ENCODE measurements at places on chromosomes 1 and 21.

- no peak for DNase-seq
Observed at GRCh38 chr21:36249576-36250422, 70.2 kb upstream of the MORC3 start.

DNA sequence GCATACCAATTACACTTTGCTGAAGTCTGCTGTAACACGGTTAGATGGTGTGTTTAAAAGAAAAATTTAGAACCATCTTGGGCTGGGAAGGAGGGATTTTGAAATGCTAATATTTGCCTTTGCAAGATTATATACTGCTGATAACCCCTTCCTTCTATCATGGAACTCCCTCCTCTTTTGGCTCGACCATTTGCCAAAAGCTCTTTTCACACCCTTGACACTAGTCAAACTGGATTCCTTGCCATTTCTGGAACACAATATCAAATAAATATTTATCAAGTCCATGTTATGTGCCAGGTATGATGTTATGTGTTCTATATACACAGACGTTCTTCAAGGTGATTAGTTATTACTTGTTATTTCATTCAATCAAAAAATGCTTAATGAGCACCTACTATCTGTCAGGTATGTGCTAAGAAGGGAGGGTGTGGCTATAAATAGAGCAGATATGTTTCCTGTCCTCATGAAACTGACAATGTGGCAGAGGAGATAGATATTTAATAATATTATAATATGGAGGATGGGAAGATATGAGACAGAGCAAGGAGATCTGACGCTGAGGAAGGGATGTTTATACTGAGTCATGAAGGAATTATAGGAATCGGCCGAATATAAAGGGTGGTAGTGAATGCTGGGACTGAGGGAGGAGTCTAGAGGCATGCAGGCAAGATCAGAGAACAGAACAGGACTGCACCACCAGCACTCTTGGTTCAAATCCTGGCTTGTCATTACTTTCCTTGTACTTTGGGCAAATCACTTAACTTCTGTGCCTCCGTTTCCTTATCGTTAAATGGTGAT lies 16.1 kb upstream of the XPR1 start:
- DNase-seq, result no peak

DNA sequence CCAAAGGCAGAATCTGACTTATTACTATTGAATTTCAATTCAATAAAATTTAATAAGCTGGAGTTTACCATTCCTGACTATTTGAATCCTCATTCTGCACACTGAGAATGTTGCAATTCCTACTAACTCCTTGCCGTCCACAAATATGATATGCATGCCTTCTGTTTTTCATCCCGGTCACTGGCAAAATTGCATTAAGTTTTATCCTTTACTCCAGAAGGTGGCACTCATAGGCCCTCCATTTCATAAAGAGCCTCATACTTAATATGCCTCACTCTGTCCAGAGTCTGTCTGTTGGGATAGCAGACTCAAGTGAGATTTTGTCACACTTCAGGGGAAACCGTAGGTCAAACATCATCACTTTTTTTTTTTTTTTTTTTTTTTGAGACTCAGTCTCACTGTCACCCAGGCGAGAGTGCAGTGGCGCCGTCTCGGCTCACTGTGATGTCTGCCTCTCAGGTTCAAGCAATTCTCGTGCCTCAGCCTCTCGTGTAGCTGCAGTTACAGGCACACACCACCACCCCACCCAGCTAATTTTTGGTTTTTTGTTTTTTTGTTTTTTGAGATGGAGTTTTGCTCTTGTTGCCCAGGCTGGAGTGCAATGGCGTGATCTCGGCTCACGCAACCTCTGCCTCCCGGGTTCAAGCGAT lies 27.3 kb downstream of the F11R start:
- no peak for DNase-seq

- no peak for DNase-seq
Observed at GRCh38 chr1:81192647-81193642, 607.8 kb upstream of the ADGRL2 start.

- DNase-seq, result no peak
Observed at GRCh38 chr1:210237479-210237878, 4.9 kb downstream of the SERTAD4 start.

- DNase-seq, result no peak
Observed at GRCh38 chr1:27599605-27600497, 4.1 kb downstream of the AHDC1 start.

DNA sequence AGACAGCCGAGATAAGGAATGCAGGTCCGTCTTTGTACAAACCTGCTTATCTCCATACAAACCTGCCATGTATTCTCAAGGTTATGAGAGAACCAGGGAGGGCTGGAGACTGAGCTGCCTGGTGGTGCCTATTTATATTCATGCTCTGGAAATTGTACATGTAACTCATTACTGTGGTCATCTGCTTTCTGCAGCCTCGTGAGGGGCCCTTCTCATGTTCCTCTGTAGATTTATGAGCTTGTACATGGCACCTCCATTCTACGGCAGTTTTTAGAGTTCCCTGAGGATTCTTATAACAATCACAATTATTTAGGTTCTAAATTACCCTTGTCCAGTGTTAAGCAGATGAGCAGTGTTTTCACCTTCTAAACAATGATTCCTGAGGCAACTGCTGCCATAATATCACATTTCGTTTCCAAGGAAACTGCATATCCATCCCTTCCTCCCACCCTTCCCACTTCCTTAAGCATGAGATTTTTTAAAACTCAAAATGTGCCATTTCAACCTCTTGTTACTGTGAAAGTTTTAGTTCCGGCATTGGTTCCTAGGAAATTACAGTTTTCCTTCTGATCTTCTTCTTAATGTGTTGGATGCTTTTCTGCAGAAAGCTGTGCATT lies 112.1 kb downstream of the ST6GALNAC3 start:
- DNase-seq, result no peak

DNA sequence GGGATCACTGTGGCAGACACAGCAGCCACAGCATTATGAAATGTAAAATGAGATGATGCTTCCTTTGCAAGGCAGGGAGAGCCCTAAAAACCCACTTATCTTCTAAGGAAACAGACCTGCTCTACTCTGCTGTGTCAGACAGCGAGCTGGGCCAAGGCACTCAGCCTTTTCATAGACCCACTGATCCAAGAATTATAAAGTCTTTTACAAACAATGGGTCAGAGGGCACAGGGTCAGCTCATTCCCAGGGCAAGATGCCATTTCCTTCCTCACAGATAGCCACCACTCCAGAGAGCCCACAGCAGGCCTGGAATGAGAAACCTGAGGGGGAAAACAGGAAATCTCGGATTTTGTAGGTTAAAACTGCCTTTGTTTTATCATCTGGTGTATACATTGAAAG lies 42.9 kb downstream of the CASQ2 start:
- no peak for DNase-seq

GRCh38 chr1:24442764-24443163 lies 27.2 kb downstream of the NIPAL3 start:
- DNase-seq, result no peak

- DNase-seq, result no peak
Observed at GRCh38 chr1:54291276-54292001, 91.5 kb downstream of the MRPL37 start.

GRCh38 chr1:91884459-91885212 lies 1.3 kb downstream of the TGFBR3 start:
- DNase-seq, result peak; percentile 38

GRCh38 chr1:78619032-78619431 lies 1.2 kb upstream of the IFI44L start:
- DNase-seq, result no peak

DNA sequence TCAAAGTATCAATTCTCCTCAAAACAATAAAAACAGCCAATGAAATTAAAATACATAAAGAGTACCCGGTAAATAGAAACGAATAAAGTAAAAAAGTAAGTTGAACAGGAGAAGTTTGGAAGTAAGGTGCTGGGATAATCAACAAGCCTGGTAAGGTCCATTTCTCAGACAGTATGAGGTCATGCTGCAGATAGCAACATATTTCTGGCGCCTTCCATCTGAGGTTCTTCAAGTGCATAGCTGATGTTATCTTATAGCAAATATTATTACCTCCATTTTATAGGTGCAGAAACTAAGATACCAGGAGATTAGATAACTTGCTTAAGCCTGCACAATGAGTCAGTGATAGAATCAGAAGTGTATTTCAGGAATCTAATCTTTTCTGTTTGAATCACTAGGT lies 23.7 kb upstream of the CEP350 start:
- DNase-seq, result no peak

GRCh38 chr1:9500756-9501754 lies 38.2 kb upstream of the SLC25A33 start:
- DNase-seq, result no peak

DNA sequence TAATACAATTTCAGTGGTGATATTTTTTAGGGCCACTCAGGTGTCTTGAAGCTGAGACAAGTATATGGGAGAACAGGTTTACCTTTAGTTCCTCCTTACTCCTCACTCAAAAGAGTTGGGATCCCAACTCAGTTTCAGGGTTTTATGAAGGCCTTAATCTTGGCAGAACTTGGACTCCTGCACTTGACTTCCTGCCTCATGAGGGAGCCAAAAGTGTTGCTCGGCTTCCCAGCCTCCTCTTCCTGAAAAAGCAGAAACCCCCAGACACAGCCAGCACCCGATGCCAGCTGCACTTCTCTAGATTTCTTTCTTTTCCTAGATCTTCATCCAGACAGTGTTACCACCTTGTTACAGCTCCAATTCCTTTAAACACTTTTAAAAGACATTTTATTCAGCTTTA lies 70.8 kb upstream of the TMPRSS2 start:
- no peak for DNase-seq

GRCh38 chr1:165325460-165326203 lies 30.9 kb downstream of the LMX1A start:
- DNase-seq, result no peak

DNA sequence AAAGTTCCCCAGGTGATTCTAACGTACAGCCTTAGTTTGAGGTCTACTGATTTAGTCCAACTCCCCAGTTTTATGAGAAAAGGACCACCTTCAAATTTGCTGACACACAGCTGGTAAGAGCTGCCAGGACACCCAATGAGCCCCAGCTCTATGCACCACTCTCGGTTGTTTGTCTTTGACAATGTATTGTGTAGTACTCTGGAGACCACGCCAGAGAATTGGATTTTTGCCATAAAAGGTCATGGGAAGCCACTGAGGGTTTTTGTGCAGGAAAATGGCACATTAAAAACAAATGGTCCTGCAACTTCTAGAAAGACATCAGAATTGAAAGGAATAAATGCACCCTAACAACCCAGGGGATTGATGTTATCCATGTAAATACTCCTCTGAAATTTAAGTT lies 7.1 kb upstream of the IER5 start:
- DNase-seq, result no peak

- no peak for DNase-seq
Observed at GRCh38 chr1:198986036-198986435, 347.2 kb downstream of the PTPRC start.

- no peak for DNase-seq
Observed at GRCh38 chr1:170407138-170407537, 124.8 kb upstream of the GORAB start.

GRCh38 chr1:18282851-18283600 lies 175.4 kb downstream of the IGSF21 start:
- DNase-seq, result no peak

GRCh38 chr1:149846593-149847466 lies 52.5 kb upstream of the BOLA1 start:
- DNase-seq, result peak; percentile 1

GRCh38 chr1:159334797-159335196 lies 32.7 kb downstream of the FCER1A start:
- no peak for DNase-seq

- peak; percentile 44 for DNase-seq
Observed at GRCh38 chr1:71047635-71048607, at the start of gene PTGER3. Gene PTGER3, minus strand, starts transcription at chr1:71047816. Its CDS starts 239 bp downstream, at chr1:71047577.

DNA sequence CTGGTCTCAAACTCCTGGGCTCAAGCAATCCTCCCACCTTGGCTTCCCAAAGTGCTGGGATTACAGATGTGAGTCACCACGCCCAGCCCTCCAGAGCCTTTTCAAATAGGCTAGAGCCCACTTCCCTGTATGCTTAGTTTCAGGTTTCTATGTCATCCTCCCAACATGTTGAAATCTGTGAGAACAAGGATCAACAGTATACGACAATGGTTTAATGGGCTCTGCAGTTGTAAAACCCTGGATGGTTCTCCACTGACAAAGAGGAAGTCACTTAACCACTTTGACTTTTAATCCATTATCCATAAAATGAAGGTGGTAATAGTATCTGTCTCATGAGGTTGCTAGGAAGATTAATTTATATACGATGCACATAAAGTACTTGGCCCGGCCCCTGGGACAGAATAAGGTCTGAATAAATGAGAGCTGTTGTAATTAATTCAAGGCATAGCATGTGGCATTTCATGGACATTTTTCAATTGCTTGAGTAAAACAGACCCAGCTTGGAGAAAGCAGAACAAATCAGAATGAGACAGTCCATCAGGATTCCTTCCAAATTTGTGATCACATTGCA lies 113.9 kb upstream of the ZNF648 start:
- no peak for DNase-seq

DNA sequence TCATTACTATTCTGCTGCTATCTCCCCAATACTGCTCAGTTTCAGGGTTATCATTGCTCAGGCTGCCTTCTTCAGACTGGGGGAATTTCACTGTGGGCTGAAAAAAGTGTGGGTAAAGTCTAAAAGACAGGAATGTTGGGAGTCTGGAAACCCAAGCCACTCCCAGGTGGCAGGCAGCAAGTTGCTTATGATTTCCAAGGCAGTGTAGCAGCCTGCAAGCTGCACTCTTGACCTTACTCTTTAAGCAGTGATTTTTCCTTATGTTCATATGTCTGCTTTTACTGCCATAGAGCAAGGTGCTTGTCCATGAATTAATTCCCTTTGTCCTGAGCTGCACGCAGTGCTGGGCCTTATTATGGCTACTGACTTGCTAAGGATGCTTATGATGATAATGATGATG lies 53.1 kb downstream of the PHC2 start:
- DNase-seq, result no peak

GRCh38 chr1:17736625-17737024 lies 18.5 kb upstream of the ACTL8 start:
- no peak for DNase-seq

DNA sequence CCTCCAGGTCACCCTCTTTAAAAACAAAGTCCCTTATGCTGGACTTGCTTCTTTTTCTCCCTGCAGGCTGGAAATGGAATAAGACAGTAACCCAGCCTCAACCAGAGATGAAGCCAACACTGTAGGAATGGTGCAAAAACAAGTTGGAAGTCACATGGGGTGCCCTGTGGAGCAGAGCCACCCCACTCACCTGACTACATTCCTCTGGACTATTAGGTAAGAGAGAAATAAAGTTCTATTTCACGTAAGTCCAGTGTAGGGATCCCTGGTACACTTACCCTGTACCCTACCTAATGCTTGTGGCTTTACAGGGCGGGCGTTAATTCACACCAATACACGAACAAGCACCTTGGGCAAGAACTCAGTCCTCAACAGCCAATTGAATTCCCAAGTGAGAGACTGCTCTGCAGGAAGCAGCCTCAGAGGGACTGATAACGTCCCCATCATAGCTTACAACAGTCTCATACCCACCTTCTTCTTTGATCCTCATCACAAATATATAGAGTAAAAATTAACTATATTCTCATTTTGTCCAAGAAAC lies 112.5 kb upstream of the FGGY start:
- no peak for DNase-seq

DNA sequence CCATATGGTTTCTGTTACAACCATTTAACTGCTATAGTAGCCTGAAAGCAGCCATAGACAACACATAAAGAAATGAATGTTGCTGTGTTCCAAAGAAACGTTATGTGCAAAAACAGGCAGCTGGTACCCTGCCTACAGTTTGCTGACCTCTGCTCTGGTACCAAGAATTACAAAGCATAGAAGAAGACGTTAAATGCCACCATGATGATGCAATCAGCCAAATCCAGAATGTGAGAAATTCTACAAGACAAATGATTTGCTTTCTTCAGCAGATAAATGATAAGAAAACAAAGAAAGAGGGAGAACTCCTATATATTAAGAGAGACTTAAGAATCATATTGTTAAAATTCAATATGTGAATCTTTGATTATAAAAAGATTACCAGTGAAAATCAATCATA lies 97.8 kb upstream of the PDE4B start:
- no peak for DNase-seq

Data from stimulated activated CD4-positive, alpha-beta T cell treated with anti-CD3 and anti-CD28 coated beads, Interleukin-4, amount 100 ng/mL, for 24 hours (primary cell).